Ecto neural progenitor cell (in vitro differentiated cells): ENCODE measurements at places on chromosomes 12 and 14.

DNA sequence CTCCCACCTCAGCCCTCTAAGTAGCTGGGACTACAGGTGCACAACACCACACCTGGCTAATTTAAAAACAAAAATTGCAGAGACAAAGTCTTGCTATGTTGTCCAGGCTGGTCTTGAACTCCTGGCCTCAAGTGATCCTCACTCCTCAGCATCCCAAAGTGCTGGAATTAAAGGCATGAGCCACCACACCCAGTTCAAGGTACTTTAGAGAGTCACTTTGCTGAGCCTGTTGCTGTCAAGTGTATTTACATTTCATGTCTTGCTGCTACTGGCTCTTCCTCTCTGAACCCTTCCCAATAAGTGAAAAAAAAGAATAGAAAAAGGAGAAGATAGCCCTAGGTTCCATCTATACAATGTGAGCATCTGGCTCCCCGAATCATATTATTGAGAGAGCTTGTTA lies 38.4 kb downstream of the SLCO1A2 start:
- DNase-seq = no peak

- no peak for DNase-seq
Measured at GRCh38 chr14:56342494-56342942, 224.3 kb downstream of the PELI2 start.

GRCh38 chr12:12686472-12686871 lies 9.5 kb downstream of the GPR19 start:
- no peak for DNase-seq

DNA sequence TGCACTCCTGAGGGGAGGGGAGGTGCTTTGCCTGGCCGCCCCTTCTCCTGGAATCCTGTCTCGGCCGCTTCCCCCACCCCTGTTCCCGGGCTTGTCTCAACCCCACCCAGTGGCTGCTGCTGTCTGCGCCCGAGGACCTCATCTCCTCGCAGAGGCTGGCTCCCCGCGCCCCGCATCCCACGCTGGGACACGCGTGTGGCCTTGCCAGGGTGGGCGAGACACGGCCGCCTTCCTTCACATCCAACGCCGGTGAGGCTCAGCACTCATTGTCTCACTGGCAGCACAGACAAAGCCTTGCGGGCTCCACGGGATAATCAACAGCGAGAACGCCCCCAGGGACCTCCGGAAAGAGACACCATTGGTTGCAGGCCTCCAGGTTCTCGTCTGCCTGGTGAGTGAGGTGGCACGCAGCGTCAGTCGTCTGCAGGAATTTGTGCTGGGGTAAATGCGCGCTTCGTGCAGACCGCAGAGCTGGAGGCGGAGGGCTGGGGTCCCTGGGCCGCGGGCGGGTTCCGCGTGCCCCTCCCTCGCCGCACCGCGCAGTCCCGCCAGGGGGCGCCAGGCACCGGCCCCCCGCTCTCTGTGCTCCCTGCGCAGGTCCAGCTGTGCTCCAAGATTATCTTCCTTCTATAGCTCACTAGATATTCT lies 26.8 kb downstream of the CCDC177 start:
- DNase-seq = peak; percentile 87

DNA sequence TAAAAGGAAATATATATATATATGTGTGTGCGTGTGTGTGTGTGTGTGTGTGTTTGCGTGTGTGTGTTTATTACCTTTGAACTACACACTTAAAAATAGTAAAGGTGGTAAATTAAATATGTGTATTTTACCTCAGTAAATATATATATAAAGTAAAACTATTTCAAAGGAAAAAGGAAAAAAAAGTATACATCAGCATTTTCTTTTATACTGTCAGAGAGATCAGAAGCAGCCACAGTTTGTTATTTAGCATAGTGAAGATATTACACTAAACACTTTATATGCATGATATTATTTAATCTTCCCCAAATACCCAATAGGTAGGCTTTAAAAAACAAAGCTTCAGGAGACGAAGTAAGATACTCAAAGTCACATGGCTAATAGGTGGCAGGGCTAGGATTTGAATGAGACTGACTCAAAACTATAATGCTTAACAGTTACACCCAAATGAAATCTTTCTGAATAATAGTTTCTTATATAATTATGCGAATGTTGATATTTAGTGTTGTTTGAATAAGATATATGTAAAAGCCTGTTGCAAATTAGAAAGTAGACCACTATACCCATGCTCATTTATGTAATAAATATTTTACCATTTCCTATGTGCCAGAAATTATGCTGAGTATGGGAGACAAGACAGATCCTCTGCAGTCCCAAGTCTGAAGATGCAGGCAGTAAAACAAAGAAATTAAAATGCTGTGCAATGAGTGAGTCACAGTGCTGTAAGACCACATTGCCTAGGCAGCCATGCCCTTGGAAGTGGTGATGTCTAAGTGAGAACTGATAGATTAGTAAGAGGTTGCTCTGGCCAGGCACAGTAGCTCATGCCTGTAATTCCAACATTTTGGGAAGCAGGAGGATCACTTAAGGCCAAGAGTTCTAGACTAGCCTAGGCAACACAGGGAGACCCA lies 66.1 kb downstream of the PDZRN4 start:
- DNase-seq = no peak

DNA sequence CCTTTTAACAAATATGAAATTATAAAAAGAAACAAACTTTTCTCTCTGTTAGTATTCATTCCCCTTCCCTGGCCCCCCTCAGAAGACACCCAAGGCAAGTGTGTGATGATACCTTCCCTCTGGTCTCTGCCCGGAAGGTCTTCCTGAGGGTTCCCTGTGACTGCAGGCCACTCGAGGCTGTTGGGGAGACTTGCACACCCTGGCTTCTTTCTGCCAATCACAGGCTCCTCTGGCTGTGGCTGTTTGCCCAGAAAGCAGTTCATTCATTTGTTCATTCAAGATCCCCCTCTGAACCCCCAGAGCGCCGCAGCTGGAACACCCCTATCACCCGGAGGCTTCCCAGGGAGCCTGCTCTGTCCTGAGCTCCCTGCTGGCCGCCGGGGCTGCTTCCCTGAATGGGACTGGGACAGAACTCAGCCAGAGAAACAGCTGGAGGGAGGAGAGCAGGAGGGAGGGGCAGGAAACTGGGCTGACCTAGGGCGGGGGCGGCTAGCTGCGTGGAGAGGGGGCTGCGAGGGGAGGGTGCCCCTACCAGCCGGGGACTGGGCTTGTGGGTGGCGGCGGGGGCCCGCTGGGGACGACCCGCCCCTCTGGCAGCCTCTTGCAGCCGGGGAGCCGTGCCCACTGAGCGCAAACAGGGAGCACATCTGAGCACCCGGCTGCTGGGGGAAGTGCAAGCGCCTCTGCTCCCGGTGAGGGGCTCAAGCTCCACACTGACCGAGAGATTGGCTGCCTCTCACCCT lies at the start of gene CMKLR1:
Gene CMKLR1, minus strand, starts transcription at position 397 of the 743 bp plus-strand sequence. CDS start 45,720 bp downstream, outside the sequence.
- DNase-seq = no peak

DNA sequence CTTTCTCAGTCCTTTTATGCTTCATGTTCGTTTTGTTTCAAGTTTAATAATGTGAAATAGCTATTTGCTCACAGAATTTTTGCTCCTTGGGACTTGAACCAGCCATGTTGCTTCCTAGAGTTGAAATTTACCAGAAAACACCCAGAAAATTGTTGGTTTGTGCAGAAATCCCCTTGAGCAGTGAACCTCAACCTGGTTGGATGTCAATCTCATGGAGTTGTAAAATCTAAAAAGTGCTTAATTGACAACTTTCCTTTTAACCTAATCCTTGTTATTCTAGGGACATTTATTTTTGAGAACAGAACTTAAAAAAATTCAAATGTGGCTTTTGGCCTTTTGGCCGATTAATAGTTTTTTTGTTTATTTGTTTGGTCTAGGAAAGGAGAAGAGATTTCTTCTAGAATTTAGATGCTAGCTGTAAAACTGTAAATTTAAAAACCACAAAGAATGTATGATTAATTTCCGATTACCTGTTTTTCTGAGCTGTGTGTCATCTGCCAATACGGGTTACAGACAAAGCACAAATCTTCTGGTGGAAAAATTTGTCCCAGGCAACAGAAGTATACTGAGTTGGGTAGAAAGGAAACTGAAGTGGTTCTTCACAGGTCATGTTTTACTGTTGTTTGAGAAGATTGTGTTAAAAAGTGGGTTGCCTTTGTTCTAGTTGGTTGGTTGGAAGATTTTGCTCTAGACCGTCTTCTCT lies 154.4 kb downstream of the FUT8 start:
- no peak for DNase-seq

- no peak for DNase-seq
Measured at GRCh38 chr14:74587363-74587707, 24.7 kb downstream of the LTBP2 start.

GRCh38 chr12:124869059-124869665 lies 5.5 kb upstream of the SCARB1 start:
- no peak for DNase-seq

- DNase-seq = no peak
Measured at GRCh38 chr14:74504874-74505720, 11.5 kb downstream of the ISCA2 start.

- no peak for DNase-seq
Measured at GRCh38 chr14:71956920-71957563, 24.8 kb downstream of the RGS6 start.

DNA sequence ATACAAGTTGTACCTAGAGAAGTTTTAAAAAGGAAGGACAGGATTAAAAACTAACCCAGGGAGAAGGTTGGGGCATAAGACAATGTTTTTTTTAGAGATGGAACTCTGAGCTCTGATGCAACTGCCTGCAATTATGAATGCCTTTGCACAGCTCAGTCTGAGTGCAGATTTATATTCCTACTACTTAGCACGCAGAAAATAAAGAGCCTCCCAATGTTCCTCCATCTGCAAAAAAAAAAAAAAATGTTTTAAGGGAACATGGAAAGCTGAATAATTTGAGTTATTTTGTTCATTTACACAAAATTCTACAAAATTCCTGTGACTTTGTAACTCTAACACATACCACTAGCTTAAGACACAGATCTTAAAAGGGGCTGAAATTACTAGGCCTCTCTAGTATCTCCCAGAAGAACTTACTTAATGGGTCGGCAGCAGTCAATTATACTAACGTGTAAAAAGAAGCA lies 15.7 kb downstream of the CLIP1 start:
- DNase-seq = no peak

GRCh38 chr12:93089805-93090569 lies 160.9 kb upstream of the EEA1 start:
- no peak for DNase-seq

GRCh38 chr12:632102-632696 lies 31.0 kb downstream of the NINJ2 start:
- DNase-seq = peak; percentile 73

- no peak for DNase-seq
Measured at GRCh38 chr12:68325966-68326365, 6.2 kb downstream of the MDM1 start.

DNA sequence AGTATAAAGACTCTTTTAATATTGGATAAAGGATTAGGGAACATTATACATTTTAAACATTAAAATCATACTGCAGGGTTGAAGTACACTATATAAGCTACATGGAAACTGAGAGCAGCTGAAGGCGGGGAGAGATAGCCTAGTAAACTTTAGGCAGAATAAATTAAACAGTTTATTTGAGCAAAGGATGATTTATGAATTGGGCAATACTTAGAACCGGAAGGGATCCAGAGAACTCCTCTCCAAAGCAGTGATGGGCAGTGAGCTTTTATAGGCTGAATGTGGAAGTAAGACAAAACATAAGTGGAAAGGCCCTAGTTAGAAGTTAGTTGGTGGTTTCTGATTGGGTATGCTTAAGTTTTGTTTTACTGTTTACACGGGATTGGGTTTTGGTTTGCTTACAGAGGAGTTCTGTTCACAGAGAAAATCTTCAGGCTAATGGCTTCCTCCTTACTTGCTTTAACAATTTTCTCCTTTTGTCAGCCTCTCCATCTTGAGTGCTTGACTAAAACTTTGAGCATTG lies 18.9 kb downstream of the LEMD3 start:
- no peak for DNase-seq

- no peak for DNase-seq
Measured at GRCh38 chr12:778615-779014, 26.2 kb downstream of the WNK1 start.

GRCh38 chr14:69532561-69533340 lies 41.9 kb downstream of the CCDC177 start:
- no peak for DNase-seq

GRCh38 chr14:84084056-84084630 lies 1445.8 kb upstream of the FLRT2 start:
- DNase-seq = no peak

DNA sequence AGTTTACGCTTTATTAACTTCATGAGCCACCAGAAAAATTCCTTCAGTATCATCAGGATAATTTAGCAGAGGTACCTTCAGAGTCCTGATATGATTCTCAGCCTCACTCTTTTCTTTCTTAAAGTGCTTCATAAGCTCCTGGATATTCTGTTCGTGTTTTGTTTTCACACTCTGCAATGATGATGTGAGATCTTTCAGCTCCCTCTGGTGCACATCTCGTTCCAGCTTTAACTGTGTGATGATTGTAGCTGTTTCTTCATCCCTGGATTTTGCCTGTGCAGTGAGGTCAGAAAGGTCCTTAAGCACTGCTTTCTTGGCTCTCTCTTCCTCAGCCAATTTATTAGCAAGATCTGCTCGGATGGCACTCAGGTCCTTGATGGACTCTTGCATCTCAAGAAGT lies 156.7 kb downstream of the CEP128 start:
- DNase-seq = no peak

DNA sequence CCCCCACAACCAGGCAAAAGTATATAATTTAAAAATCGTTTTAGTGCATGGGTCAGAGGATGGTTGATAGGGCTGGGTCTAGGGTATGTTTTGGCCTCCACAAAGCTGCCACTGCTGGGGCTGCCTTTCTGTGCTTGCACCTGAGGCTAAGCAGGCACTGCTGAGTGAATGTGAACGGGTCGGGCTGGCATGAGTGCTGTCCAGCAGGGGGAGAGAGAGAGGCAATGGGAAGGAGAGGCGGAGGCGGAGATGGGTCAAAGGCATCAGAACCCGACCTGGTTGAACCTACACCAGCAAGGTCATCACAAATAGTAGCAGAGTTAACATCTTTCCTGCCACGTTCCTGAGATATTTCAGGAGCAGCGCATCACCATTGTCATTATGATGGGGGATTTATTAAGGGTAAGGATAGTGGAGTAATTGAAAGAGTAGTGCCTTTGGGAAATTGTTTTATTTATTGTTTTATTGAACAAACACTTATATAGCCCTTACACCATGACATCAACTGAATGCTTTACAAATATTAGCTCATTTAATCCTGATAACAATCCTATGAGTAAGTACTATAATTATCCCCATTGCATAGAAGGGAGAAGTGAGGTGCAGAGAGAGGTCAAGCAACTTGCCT lies 5.8 kb upstream of the NRXN3 start:
- peak; percentile 71 for DNase-seq

GRCh38 chr14:55874785-55875184 lies 243.4 kb upstream of the PELI2 start:
- no peak for DNase-seq

DNA sequence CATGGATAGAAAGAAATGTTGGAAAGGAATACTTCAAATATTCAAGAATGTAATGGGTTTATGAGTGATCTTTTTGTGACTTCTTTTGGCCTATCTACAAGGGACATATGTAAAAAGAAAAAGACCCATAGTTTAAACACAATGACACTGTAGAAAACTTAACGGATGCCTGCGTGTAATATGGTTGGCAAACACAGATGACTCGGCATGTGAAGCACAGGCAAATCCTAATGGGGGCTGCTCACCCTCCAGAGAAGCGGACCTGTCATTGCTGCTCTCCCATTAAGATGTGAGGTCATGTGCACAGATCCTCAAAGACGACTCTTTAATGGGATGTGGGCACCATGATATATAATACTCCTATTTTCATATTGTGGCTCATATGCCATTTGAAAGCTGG lies 366.6 kb upstream of the TMEM132C start:
- DNase-seq = no peak

GRCh38 chr14:45041641-45042040 lies 42.3 kb upstream of the PRPF39 start:
- DNase-seq = no peak

GRCh38 chr12:108803428-108804105 lies 53.8 kb downstream of the SSH1 start:
- peak; percentile 82 for DNase-seq
